ENCODE measurements at places on chromosomes 2 and 18.

DNA sequence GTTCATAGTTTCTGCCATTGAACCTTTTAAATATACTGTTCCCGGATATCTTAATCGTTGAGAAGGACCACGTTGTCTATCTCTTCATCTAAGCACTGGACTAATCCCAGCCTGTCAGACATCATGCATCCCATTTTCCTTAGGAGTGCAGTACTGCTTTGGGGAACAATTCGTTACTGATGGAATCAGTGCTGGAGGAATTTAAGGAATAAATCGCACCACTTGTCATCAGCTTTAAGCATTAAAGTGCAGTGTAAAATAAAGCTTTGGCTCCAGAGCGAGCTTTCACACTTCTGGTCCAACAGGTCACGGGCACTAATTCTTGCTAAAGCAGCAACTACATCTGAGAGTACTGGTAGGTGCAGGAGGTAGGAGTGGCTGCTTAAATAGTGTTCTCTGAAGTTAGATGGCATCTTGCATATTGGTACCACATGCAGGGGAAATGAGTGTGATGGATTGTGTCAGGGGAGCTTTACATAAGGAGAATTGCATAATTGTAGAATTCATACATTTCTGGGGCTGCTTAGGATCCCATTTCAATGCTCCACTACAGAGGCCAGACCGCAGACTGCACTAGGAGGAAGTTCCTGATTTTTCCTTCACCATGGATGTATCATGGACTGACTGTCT is 105.7 kb upstream of the RASGRP3 start:
- no peak for DNase-seq

DNA sequence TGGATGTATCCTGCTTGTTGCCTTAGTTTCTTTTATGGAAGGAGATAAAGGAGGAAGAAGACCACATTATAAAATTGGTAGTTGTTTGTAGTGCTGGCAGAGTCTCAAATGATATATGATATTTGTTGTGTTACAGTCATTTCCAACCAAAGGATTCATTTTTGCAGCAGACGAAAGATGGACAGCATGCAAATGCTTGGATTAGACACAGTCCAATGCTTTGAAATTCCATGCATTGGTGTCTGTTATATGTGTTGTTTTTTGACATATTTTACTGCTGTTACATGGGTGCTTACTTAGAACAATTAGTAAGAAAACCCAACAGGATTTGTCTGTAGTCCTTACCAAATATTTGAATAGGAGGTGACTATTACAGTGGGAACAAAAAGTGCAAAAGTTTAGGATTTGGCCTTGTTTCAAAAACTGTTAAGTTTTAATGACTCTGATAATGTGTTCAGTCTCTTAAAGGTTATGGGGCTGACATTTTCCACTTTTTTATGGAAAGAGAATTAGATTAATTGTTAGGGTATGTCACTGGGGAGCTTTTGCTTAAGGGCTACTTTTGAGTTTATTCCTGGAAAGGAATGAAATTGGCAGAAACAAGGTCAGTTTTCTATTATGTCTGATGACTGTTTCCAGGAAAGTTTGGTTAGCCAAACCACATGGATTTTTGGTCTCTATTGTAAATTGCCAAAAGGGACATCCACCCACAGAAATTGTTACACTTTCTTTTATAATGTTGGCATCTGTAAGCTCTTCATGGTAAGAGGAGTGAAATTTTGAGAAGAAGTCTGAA is 229.4 kb upstream of the MMADHC start:
- no peak for DNase-seq

GRCh38 chr2:203500951-203501350 is 34.1 kb downstream of the RAPH1 start:
- no peak for DNase-seq

- no peak for DNase-seq
Measured at GRCh38 chr18:25931126-25931525, 159.3 kb downstream of the SS18 start.

DNA sequence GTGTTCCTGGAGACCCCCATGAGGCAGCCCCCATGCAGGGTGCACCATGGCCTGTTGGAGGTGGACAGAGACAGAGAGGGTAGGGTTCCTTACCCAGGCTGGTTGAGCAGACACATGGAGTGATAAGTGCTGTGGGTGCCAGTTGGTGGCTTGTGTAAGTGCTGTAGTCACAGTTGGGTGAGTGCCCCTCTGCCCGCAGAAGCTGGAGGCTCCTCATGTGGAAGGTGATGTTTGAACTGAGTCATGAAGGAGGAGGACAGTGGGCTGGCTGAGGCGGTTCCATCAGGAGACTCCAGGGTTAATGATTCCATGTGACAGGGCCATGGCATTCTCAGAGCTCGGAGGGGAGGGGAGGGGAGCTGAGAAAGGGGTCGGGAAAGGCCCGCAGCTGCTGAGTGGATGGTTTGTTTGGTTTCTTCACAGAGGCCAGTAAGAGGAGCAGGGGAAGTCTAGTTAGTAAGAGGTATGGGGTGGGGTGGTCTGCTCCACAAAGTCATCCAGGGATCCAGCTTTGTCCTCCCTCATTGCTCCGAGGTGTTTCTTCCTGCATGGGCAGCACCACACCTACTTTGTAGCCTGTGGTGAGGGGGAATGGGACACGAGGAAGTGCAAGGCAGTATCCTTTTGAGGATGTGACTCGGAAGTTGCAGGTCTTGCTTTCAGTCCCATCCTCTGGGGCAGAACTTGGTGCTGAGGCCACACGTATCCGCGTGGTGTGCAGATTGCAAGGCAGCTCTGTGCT is 13.6 kb downstream of the IMPA2 start:
- DNase-seq = no peak

DNA sequence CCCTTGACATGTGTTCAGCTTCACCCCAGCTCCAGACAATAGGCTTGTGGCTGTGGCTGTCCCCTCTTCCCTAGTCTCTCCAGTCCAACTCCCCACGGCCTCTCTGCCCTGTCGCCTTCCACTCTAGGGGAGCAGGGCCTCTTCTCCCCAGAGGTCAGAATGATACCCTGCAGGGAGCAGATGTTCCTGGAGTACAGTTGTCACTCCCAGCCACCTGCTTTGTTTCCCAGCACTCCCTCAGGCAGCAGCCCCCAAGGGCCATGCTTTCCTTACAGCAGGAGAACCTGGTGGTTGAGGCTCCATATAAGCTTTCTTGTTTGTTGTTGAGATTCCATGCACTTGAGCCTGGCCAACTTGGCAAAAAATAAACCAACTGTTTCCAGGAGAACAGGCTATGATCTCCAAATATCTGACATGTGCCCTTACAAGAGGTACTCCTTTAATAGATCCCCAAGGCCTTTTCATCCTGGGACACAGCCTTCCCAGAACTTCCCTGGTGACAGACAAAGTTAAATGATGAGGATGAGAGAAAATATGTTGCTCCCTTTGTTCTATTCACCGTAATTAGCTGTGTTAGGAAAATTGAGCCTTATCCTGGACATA is 45.1 kb downstream of the DPYSL5 start:
- DNase-seq = no peak

DNA sequence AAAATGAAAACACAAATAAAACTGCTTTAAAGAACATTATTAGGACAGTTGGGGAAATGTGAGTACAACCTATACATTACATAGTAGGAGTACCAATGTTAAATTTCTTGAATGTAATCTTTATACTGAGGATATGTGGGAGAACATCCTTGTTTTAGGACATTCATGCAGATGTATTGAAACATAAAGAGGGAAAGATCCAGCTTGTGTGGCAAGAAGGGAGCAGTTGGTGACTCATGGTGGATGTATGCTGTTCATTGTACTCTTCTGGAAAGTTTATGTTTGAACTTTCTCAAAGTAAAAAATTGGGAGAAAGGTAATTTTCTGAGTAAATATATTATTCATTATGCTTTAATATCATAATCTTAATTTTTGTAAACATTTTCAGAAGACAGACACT is 132.1 kb upstream of the DLGAP1 start:
- DNase-seq = no peak

GRCh38 chr2:9694661-9695234 is 64.0 kb upstream of the YWHAQ start:
- no peak for DNase-seq

- DNase-seq = no peak
Measured at GRCh38 chr18:5983488-5983887, 88.2 kb upstream of the TMEM200C start.

DNA sequence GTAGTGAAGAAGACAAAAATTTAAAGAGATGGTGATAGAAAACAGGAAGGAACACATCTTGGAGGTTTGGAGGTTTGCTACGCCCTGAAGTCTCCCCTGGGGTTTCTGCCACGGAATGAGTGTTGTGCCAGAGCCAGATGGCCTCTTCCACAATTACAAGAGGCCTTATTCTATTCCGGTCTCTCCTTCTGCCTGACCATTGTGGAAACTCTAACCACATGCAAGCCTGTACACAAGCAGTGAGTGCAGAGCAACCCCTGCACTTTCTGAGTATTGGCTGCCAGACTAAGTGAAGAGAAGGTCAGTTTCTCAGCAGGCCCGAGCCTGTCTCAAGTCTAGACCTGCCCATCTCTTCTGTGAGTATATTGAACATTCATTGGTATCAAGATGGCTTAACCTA is 22.7 kb upstream of the MYO1B start:
- no peak for DNase-seq

DNA sequence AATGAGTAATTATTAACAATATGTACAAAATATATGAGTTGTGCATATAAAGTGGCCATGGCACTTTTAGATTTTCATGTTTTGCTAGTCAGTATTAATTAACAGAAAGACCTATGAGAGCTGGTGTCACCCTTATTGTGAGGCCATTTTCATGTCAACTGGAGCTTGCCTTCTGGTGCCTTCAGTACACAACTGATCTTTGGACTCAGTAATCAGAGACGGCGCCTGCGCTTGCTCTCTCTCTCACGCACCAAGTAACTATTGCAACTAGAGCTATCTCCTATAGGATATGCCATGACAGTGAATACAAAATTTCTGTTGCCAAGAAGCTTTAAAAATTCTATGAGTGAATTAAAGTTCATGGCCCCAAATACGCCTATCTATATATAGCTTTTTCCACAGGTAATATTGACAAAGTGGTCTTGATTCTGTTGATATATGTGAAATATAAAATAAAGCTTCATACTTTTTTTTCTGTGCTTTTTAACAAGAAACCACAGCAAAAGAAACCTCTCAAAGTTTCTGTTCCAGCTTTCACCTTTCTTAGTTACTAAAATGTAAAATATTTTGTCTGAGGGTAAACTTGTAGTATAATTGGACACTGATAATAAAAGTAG is 2.9 kb downstream of the SERTAD2 start:
- no peak for DNase-seq

GRCh38 chr2:196274387-196274809 is 103.0 kb upstream of the STK17B start:
- DNase-seq = no peak

GRCh38 chr2:39447266-39448168 is 10.4 kb upstream of the MAP4K3 start:
- no peak for DNase-seq

DNA sequence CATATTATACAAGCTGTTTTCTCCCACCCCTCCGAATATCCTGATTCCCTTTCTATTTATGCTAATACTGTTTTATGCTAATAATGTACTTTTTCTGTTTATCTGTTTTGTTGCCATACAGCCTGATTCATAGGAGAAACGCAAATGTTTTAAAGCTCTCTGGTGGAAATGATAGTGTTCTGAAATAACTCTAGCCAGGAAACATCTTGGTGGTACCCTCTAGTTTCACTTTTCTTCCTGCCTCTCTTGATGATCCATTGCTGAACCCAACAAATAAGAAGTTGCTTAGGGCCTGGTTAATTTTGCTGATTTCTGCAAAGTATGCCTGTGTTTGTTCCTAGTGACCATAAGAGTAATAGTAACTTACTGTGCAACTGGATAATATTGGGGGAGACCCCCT is 148.4 kb upstream of the KCTD1 start:
- DNase-seq = no peak

DNA sequence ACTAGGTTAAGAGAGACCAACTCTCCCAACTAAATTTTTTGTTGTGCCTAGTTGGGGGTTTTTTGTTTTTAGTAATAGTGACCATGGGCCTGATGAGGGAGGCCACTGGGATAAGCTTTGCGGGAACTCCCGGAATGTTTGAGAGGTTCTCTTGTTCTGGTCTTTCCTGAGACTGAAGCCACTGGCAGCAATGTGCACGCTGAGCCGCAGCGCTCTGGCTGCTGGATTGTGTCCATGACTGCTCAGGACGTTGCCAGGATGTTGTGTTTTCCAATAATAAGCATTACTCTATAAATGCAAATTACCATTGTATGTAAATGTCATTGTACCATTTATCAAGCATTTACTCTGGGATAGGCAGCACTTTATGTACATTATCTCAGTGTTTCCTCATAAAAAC is 126.1 kb downstream of the GALNT1 start:
- no peak for DNase-seq

DNA sequence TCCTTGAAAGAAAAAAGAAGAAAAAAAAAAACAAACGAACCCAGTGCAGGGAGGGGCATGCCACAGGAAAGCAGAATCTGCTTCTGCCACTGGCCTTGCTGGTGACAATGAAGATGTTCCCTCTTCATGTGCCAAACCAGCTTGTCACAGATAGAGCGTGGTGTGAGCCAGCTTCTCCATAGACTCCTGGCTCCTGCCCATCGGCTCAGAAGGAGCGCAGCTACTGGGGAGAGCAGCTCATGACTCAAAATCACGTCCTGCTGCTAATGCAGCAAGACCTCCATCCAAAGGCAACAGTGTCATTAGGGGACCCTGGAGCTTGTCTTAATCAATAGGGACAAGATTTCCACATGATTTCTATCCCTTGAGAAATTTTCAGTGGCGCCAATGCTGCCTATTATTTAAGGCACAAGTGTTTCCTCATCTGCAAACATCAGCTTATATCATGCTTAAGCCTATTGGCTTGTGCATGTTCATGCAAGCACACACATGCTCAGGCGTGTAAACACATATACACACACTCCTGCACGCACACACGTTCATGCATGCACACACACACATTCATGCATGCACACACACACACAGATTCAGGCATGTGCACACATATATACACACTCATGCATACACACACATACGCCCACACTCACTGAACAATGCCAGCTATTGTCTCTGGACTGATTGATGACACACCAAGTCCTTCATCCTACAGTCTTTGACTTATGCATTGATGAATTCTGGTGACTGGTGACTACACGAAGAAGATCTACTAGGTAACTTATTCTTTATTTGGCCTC is 682.0 kb upstream of the ID2 start:
- no peak for DNase-seq

DNA sequence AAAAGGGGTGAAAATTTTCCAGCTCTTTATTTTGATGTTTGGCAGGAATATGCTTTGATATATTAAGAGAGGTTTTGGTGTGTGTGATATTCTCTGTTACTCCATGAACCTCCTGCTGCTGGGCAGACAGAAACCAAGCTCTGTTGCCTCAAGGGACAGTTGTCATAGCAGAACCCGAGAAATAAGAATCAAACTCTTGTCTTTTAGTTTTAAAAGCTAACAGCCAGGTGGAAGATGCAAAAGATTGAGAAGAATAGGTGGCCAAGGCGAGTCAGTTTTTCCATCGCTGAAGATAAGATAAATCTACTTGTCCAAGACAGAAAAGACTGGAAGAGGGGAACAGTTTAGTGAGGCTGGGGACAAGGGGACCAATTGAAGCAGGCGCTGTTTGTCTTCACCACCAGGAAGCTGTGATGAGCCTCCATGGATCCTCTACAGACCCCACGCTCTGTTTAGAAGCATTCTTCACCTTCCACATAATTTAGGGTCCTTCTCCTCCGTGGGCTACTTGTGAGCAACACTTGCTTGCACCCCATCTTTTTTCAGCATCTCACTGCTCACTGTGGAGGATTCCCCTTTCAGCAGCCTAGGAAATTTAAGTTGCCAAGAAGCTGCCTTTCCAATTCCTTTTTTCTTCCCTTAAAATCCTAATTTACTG is 23.9 kb downstream of the PMAIP1 start:
- no peak for DNase-seq

GRCh38 chr2:7672027-7672684 is 754.9 kb downstream of the RNF144A start:
- DNase-seq = peak; percentile 19
